ENCODE measurements at places on chromosomes 7 and 10.

DNA sequence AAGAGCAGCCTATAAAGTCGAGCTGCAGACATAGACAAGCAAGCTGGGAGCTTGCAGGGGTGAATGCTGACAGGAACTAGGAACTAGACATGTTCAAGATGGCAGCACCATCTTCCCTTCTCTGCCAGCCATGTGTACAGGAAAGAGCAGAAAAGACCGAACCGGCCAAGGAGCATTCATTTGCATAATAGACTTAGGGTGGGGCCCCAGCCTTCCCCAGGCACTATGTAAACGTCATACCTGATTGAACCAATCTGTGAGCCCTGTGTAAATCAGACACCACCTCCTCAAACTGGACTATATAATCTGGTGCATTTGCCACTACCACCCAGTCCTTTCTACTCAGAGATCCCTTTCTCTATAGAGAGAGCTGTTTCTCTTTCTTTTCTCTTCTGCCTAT lies 106.9 kb upstream of the FAM3C start:
- no peak for DNase-seq

GRCh38 chr7:31373337-31374289 lies 33.1 kb upstream of the NEUROD6 start:
- DNase-seq: peak; percentile 37

GRCh38 chr7:67771846-67772605 lies 775.4 kb downstream of the TYW1 start:
- DNase-seq: no peak

- DNase-seq: no peak
Measured at GRCh38 chr10:24988831-24989640, 26.9 kb downstream of the ENKUR start.

GRCh38 chr10:85979598-85979997 lies 387.0 kb downstream of the GRID1 start:
- DNase-seq: no peak

DNA sequence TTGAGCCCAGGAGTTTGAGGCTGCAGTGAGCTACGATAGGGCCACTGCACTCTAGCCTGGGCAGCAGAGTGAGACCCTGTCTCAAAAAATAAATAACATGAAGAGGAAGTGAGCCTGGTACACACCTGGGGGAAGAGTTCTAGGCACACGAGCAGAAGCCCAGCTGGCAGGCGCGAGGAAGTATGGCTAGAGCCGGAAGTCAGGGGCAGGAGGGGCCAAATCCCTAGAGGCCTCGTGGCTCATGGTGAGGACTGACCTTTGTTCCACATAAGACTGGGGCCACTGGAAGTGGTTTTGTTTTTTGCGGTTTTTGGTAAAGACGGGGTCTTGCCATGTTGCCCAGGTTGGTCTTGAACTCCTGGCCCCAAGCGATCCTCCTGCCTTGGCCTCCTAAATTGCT lies 117.6 kb downstream of the HIP1 start:
- no peak for DNase-seq

- no peak for DNase-seq
Measured at GRCh38 chr7:130394421-130395195, 14.3 kb downstream of the CPA1 start.

GRCh38 chr7:34133983-34134782 lies 228.8 kb downstream of the BMPER start:
- peak; percentile 74 for DNase-seq

- DNase-seq: no peak
Measured at GRCh38 chr10:46220187-46220586, 66.6 kb upstream of the ANTXRL start.

GRCh38 chr7:2571409-2571808 lies 12.6 kb downstream of the IQCE start:
- no peak for DNase-seq

DNA sequence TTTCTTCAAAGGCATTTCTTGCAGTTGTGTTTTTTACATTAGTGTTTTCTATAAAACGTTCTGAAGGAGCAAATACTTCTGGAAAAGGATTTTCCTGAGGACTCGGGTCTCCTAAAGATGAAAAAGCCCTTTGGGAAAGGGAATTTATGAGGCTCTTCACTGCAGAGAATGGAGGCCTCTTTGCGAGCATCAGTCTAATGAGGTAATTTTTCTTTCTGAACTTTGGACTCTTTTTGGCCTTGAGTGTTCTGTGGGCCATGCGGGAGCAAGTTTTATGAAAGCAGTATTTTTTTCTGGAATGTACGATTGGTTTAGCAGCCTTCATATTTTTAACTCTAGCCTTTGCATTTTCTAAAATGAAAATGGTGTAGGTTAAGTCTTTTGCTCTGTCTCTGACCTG lies 6.4 kb upstream of the ACBD5 start:
- no peak for DNase-seq

- DNase-seq: no peak
Measured at GRCh38 chr10:72738486-72738885, 46.5 kb downstream of the MCU start.

DNA sequence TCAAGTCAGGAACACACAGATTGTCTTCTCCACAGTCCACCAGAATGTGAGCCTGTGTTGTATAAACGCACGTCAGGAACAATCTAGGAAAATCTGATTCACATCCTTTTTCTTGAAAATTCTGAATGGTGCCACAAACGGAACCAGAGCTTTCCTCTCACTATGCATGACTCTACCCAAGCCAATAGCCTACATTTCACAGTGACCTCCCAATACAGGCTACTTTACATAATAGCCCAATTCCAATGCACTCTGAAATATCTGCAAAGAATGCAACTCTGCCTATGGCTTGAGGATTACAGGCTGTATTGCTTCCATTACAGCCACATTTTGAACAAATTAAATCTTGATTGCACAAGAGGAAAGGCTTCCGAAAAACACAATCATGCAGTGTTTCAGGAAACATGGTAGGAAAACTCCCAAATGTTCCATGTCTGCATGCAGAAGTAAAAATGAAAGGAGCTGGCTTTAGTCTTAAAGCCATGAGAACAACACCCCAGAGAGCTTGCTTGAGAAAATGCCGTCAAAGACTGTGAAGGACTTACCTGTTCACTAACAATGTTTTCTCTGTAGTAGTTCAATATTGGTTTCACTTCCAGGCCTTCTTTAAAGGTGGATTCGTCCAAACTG lies 113.9 kb downstream of the ITGA8 start:
- DNase-seq: no peak

DNA sequence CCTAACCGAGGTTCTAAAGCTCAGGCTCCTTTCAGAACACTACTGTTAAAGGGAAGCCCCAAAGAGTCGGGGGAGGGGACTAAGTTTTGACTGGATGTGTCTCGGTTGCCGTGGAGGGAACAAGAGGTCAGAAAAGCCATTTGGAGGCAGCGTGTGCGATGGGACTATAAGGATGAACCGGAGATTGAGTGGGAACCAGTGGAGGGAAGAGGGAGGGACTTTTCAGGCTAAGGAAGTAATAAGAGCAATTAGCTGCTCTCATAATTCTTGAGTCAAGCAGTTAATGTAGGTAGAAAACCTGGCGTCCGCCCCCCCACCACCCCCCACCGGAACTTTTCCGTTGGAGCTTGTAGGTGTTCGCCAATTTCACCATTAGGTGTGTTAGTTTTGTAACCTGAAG lies 491 bp upstream of the AKAP9 start:
- no peak for DNase-seq

GRCh38 chr7:90262438-90262837 lies 17.5 kb downstream of the CFAP69 start:
- no peak for DNase-seq

DNA sequence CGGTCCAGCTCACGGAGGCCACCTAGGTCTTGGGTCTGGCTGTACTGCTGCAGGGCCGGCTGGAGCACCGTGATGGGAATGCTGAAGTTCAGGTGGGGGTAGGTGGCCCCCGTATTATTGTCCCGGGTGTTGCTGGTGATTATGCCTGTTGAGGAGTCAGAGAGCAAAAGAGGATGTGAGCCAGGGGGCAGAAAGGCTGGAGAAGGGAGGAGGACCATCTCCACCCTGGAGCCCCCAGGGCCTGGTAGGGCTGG lies 6.6 kb downstream of the TYSND1 start:
- no peak for DNase-seq

DNA sequence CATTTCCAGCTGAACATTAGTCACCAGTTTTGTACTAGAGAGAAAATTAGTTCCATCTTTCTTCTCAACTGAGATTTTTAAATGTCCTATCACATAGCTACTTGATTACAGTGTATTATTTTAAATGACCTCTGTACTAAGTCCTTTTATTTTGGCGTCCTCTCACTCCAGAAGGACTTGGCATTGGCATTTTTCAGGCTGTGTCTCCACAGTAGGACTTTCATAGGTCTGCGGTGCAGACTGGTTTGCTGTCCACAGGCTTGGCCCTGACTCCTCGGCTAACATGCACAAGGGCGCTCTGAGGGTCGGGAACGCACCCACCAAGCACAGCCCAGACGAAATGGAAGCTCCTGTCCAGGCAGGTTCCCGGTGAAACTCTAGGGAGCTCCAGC lies 6.5 kb downstream of the PTPRE start:
- no peak for DNase-seq

GRCh38 chr7:118753479-118753878 lies 529.0 kb downstream of the ANKRD7 start:
- no peak for DNase-seq
